ENCODE measurements at places on chromosomes 3 and 15.

GRCh38 chr15:85408270-85408746 lies 27.9 kb downstream of the AKAP13 start:
- DNase-seq: no peak

DNA sequence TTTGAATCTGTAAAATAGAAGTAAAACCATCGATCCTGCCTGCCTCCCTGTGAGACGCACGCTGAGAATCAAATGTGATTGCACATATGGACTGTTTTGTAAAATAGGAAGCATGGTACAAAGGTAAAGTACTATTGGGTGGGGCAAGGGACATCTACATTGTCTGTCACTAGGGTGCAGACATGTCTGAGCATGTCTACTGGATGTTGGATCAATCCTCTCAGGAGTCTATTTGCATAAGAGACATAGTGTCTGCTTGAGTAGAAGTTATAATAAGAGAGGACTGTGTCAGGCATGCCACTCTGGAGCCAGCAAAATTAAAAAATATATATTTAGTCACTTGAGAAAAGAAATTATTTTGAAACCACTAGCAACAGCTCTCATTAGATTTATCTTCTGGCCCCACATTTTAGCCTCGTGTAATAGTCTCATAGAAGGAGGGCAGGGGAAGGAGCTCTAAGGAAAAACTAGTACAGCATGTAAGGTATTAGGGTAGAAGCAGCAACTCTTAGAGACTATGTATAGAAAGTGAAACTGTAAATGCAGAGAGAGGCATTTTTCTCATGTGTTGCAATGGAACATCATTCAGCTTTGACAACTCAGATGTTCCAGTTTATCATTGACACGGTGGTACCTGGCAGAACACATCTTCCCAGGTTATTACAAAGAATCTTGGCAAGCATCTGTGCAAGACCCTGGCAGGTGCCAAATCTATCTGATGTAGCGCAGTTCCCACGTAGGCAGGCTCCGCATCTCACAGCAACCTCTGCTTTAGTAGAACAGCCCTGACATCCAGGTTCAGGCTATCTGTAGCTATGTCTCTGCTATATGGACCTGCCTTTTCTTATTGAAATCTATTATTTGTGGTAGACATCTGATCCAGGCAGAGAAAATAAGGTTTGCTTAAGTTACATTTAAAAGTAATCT lies 85.2 kb upstream of the CHL1 start:
- DNase-seq: no peak

DNA sequence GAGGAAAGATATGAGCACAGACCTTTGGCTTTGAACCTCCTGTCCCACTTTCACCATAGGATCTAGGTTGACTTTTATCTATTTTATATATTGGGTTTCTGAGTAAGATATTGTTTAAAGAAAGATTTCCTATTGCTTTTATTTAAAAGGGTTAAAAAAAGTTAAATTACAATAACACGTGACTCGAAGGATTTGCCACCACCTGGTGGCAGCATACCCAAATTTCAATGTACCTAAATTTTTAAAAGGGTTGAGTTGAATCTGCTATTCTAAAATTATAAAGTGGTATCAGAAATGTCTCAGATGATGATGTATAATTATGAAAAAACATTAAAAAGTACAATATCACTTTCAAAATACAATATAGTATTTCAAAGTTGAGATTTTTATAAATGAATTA lies 368.4 kb downstream of the MECOM start:
- no peak for DNase-seq

DNA sequence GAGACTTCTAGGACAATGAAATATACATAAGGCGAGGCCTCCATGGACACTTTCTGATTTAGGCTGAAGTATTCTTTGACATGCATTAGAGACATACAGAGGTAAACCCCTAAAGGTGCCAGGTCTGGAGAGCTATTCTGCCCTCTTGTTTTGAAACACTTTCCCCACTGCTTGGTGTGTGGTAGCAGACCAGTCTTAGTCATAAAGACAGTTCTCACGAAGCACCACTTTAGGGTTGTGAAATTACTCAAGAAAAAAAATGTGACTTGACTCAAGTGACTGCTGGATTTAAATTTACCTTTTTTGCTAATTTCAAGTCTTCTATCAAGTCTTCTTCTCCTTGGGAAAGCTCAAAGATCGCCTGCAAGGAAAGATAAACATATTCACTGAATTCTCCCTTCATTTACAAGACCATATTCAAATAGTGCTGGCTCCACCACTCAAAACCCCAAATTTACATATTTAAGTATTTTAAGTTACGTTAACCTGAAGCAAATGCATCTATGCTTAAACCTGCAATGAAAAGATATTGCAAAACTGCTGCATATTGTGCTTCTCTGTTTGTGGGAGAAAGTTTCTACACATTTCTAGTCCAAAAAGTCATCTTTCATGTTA lies 48.4 kb downstream of the ARHGEF3 start:
- no peak for DNase-seq

GRCh38 chr3:146505516-146505915 lies 36.2 kb upstream of the PLSCR2 start:
- DNase-seq: no peak
